Esophagus squamous epithelium (tissue), 5 donors: ENCODE measurements at places on chromosomes 1 and 21. TPM values are rescaled to one million over a fixed set of nuclear protein-coding genes. Genes with fewer than 3 reads are reported as not detected.

Gene C1orf87
- not detected for total RNA-seq

Gene ELK4
- 16.1 TPM for total RNA-seq

Gene SPATA1
- 0.15 TPM for total RNA-seq

DNA sequence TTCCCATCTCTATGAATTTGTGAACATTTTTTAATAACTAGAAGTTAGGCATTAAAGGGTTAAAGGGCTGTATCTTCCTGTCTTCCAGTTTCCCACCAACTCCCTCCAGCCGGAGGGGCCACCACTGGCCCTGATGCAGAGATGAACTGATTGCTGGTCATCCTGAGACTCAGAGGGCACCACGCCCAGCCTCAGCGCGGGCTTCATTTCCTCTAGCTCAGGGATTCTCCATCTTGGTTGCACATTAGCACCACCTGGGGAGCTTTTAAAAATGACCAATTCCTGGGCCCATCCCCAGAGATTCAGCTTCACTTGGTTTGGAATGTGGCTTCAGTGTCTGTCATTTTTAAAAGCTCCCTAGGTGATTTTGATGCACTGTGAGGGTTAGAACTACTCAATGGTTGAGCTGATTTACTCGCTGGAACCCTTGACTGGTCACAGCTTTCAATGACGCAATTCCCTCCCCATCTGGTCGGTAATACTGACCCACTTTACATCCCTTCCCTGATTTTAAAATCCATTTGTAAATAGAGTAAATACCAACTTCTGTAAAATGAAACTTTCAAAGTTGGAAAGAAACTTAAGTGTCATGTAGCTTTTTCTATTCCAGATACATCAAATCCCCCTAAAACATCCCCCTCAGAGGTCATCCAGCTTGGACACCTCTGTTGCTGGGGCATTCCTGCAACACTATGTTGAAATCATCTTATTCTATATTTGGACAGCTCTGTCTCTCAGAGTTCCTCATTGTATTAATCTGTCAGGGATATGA, 5.1 kb downstream of the NAV1 start:
- peaks cover 28% of the 10 kb centered on the region for H3K27me3 ChIP-seq
- H3K36me3 ChIP-seq = no peaks in the 10 kb centered on the region
- DNase-seq = no peak
- no peak overlapping the region for H3K4me3 ChIP-seq
- H3K27ac ChIP-seq = no peak overlapping the region

DNA sequence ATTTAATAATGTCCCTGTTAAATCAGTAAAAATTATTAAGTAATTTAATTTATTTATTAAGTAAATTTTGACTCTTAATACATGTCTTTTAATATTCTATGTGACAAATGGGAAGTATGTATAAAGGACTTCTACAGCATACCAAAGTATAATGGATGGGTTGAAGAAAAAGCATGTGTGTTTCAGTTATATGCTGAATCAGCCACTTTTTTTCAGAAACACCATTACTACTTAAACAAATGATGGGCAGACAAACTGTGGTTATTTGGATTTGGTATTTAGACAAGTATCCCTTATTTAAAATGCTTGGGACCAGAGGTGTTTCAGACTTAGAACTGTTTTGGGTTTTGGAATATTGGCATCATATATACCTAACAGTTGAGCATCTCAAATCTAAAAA, 176.3 kb upstream of the DMRTA2 start:
- no peaks in the 10 kb centered on the region for H3K27me3 ChIP-seq
- H3K4me3 ChIP-seq = no peak overlapping the region
- DNase-seq = no peak
- no peak overlapping the region for H3K27ac ChIP-seq
- H3K4me1 ChIP-seq = peaks cover 28% of the 10 kb centered on the region

GRCh38 chr1:208030288-208031091, 119.6 kb upstream of the CD34 start:
- peaks cover 100% of the 10 kb centered on the region for H3K36me3 ChIP-seq
- H3K27ac ChIP-seq = peak overlapping the region; percentile 55
- no peak overlapping the region for H3K4me3 ChIP-seq
- H3K27me3 ChIP-seq = no peaks in the 10 kb centered on the region

DNA sequence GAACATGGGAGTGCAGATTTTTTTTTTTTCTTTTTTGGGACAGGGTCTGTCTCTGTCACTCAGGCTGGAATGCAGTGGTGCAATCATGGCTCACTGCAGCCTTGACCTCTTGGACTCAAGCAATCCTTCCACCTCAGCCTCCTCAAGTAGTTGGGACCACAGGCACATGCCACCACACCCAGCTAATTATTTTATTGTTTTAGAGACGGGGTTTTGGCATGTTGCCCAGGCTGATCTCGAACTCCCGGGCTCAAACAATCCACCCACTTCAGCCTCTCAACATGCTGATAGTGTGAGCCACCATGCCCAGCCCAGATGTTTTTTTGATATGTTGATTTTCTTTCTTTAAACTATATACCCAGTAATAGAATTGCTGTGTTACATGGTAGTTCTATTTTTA, 57.7 kb downstream of the RGSL1 start:
- no peak overlapping the region for H3K27ac ChIP-seq
- no peaks in the 10 kb centered on the region for H3K27me3 ChIP-seq
- no peaks in the 10 kb centered on the region for H3K36me3 ChIP-seq
- DNase-seq = no peak
- no peaks in the 10 kb centered on the region for H3K4me1 ChIP-seq
- H3K4me3 ChIP-seq = no peak overlapping the region

- no peaks in the 10 kb centered on the region for H3K36me3 ChIP-seq
- peak overlapping the region; percentile 51 for H3K27ac ChIP-seq
- no peaks in the 10 kb centered on the region for H3K27me3 ChIP-seq
- no peaks in the 10 kb centered on the region for H3K4me1 ChIP-seq
These were observed 75.7 kb downstream of the PHTF1 start for GRCh38 chr1:113683384-113684152.

GRCh38 chr21:44475266-44475845, 20.0 kb downstream of the LRRC3 start:
- no peaks in the 10 kb centered on the region for H3K27me3 ChIP-seq
- no peaks in the 10 kb centered on the region for H3K4me1 ChIP-seq
- no peaks in the 10 kb centered on the region for H3K36me3 ChIP-seq
- H3K27ac ChIP-seq = no peak overlapping the region
- no peak overlapping the region for H3K4me3 ChIP-seq

DNA sequence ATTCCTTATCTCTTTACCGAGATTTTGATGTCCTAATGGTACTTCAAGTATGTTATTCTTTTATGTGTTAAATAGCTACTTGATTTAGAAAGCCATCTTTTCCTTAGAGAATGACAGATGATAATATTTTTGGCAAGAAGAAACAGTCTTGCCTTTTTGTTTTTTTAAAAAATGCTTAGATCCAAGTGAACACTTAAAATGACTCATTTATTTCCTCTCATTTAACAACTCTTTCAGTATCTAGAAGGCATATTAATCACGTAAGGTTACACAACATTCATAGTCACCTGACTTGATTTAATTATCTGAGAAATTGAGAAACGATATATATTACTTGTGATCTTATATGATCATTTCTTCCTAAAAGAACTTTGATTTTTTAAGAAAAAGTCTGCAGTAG, 52.4 kb downstream of the SUCO start:
- no peak overlapping the region for H3K4me3 ChIP-seq
- H3K36me3 ChIP-seq = peaks cover 50% of the 10 kb centered on the region
- H3K27me3 ChIP-seq = no peaks in the 10 kb centered on the region

GRCh38 chr1:23407016-23407630, 17.4 kb downstream of the TCEA3 start:
- no peaks in the 10 kb centered on the region for H3K36me3 ChIP-seq
- H3K27me3 ChIP-seq = no peaks in the 10 kb centered on the region
- no peak overlapping the region for H3K4me3 ChIP-seq
- DNase-seq = no peak

DNA sequence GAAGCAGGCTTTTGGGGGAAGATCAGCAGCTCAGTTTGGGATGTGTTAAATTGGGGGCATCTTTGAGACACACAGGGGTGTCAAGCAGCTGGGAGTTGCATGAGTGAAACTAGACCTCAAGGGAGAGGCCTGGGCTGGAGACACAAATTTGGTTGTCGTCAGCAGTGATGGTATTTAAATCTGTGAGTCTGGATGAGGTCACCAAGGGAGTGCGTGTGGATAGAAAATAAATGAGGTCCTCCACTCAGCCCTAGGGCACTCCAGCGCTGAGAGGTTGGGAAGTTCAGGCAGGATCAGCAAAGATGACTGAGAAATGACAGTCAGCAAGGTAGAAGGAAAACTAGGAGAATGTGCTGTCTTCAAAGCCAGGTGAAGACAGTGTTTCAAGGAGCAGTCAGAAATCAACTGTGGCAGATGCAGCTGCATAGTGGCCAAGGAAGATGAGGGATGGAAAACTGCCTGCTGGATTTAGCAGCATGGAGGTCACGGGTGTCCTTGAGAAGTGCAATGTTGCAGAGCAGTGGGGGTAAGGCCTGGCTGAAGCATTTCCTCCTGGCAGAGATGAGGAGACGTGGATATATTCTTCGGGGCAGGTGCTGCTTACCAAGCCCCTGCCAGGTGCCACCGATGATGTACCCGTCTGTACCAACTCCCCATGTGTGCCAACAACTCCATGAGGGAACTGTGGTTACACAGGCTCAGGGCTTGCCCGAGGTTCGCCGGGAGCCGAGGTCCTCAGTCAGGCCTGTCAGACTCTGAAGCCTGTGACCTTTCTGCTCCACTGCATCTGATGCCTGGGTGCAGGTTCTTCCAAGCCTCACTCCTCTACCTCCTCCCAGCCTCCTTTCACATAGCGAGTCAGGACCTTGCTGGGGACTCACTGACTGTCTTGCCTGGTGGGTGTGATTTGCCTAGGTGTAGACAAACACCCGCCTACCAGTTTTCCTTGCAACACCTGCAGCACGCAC, 11.3 kb downstream of the MAP7D1 start:
- DNase-seq = no peak
- no peak overlapping the region for H3K4me3 ChIP-seq
- no peaks in the 10 kb centered on the region for H3K27me3 ChIP-seq
- peak overlapping the region; percentile 67 for H3K27ac ChIP-seq
- peaks cover 11% of the 10 kb centered on the region for H3K36me3 ChIP-seq

DNA sequence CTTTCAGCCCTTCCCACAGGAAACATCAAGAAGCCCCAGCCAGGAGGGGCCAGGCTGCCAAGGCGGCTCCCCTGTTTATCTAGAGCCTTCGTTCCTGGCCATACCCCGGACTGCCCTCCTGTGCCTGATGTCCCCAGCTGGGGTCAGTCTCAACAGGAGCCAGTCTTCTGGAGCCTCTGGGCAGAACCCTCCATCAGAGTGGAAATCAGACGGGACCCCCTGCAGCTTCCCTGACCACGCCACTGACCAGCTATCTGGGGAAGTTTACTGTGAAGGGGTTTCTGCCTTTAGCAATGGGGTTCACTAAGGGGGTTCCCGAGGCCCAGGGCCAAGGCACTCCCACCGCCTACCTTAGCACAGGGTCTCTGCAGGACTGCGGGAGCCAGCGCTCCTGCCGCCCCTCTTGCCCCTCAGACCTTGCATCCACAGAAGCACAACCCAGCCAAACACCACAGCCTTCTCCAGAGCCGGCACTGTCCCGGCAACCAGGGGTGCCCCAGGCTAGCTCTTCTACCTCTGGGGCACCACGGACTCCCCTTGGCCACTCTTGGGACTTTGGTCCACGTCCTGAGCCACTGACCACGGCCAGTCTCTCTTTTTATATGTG, 3.5 kb upstream of the MTFR1L start:
- no peaks in the 10 kb centered on the region for H3K36me3 ChIP-seq
- H3K4me3 ChIP-seq = no peak overlapping the region
- DNase-seq = no peak
- H3K4me1 ChIP-seq = peaks cover 42% of the 10 kb centered on the region

DNA sequence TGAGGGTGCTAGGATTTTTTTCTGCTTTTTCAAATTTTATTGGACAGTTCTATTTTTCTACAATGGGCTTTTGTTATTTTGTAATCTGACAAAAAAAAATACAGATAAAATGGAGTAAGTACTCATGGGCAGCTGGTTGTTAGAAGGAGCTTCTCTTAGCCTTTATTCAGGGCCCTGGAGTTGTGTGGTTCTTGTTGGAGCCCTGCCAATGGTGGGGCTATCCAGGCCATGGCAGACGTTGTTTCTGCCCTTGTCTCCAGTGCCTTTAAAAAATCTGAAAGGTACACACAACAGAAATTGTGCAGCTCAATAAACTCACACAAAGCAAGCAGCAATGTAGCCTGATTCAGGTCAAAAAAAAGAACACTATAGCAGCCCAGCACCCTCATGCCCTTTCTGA, 153.5 kb upstream of the GALNT2 start:
- no peaks in the 10 kb centered on the region for H3K36me3 ChIP-seq
- DNase-seq = no peak
- no peak overlapping the region for H3K27ac ChIP-seq
- no peak overlapping the region for H3K4me3 ChIP-seq
- H3K4me1 ChIP-seq = no peaks in the 10 kb centered on the region
